ENCODE measurements at places on chromosomes 3 and 15.

- no peak for DNase-seq
Measured at GRCh38 chr3:23728601-23729117, 77.1 kb upstream of the UBE2E1 start.

DNA sequence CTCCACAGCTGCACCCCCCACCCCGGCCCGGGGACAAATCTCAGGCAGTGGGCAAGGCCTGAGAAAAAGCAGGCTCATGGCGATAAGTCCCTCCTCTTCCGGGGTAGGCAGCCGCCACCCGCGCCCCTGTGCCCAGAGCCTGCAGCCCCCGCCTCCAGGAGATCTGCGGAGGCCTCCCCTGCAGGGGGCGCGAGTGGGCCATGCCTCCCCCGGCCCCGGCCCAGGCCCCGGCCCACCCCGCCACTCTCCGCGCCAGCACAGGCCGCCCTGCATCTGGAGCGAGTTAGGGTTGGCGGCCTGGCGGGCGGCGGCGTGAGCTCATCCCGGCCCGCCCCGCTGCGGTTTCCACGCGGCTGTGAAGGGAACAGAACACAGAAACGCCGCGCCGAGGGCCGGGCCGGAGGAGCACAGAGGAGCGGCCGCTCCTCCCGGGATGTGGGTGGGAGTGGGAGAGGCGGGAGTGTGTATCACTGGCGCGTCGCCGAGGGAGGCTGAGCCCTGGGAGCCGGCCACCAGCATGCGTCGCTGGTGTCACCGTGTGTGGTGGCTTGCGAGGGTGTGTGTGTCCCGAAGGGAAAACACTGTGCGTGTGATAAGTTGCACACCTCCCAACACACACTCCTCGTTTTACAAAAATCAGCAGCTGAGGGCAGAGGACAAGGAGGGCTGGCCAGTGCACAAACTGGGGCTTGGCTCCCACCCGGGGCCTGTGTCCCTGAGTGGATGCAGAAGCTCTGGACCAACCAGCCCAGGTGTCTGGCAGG is 17.2 kb downstream of the MYL3 start:
- peak; percentile 28 for DNase-seq

GRCh38 chr3:130395916-130396315 is 50.4 kb downstream of the COL6A5 start:
- no peak for DNase-seq

DNA sequence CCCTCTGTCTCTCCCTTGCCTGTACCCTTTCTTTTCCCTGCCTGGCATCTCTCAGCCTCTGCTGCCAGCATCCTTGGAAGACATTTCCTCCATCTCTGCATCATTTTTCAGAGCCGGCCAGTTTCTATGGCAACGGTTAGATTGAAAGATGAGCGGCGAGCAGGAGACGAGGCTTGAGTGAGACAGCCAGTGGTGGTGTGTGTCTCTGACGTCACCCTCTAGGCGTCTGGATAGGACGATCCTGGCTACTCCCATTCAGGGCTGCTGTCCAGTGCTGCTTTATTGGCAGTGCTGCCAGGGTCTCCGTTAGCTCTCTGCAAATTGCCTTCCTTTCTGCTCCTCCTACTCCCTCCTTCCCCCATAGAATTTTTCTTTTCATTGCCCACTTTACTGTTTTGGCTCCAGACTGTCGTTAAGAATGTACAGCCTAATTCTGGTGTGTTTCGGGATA is 57.9 kb downstream of the TRAK1 start:
- peak; percentile 16 for DNase-seq

DNA sequence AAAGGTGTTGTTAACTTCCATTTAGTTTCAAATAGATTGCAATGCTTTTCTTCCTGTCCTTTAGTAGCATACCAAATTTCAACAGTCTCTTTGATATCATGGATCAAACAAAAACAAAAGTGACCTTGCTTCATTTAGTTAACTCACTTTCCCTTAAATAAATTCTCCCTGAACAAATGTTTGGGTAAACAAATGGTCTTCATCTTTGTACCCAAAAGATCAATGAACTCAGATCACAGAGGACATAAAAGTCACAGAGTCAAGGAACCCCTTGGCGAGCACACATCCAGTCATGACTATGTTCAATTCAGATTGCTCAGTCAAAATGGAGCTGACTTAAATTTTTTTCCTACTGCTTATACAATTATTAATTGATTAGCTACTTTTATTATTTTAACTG is 20.6 kb upstream of the AQP9 start:
- no peak for DNase-seq

DNA sequence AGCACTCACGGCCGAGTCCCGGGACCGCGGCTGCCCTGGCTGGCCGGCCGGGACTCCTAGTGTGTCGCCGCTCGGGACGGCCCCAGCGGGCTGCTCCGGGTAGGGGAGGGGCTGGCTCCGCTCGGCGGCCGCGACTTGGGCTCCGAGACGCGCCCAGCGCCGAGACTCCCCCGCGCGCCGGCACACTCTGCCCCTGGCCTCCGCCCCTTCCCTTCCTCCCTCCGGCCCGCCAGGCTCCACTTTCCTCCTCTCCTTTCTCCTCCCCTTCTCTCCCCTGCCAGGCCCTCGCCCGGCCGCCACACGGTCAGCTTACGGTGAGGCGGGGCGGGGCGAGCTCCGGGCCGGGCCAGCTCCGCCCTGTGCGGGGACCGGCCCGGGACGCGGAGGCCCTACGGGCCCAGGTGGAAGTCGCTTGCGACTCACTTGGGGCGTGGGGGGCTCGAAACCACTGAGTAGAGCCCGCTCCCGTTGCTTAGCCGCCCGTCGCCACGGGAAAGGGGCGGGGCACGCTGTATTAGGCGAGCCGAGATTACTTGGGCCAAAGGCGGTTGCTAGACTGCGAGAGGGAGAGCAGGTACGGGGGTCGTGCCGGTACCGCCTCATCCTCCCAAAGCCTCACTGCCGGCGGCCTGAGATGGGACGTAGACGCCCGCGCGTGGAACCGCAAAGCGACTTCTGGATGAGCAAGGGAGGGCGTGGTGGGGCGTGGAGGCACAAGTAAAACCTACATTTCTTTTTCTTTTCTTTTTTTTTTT is at the start of gene ITGB5:
Gene ITGB5 (minus strand): TSS at position 189 of the 755 bp plus-strand sequence. CDS start 365 bp downstream, outside the sequence.
- no peak for DNase-seq

- DNase-seq: no peak
Measured at GRCh38 chr3:58683466-58683865, 16.9 kb upstream of the FAM3D start.
